ENCODE measurements at places on chromosomes 2 and 18.
A peak's percentile ranks its signal among the peaks of the same experiment; 100 is the strongest.

- DNase-seq: no peak
These were observed 124.0 kb downstream of the GATA6 start for GRCh38 chr18:22293417-22293816.

DNA sequence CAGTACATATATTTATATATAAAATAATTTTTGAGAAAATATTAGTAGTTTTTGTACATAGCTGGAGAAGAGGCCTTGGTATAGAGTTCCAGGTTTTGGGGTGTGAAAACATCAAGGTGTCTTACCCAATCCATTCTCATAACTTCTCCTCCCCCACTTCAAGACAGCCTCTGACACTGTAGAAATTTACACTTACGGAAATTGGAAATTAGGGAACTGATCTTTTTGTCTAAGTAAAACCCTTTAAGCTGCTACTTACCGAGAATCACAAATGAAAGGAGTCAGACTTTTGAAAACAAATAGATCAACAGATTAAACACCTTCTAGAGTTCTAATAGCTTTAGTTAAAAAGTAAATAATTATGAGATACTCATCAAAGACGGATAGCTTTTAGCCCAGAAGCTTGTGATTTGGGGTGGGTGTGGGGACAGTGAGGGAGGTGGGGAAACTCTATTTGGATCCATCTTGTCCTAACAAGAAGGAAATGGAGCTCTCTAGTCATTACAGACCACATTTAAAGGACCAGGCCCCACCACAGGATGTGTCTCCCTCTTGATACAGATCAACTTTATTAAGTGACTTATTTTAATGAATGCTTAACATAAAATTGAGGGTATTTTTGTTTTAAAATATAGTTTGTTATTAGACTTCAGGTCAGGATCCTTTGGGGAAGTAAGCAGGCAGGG is 11.1 kb upstream of the FBXO11 start:
- DNase-seq: no peak

DNA sequence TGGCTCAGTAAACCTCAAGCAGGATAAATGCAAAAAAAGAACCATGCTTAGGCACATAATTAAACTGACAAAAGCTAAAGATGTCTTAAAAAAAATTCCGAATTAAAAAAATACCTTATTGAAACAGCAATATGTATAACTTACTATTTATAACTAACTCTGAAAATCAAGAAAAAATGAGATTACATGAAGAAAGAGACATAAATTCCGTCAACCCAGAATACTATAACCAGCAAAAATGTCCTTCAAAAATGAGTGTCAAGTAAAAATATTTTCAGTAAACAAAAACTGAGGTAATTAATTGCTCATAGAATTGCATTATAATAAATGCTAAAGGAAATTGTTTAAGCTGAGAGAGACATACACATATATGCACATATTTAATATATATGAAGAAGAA is 474.5 kb upstream of the SYT4 start:
- no peak for DNase-seq

DNA sequence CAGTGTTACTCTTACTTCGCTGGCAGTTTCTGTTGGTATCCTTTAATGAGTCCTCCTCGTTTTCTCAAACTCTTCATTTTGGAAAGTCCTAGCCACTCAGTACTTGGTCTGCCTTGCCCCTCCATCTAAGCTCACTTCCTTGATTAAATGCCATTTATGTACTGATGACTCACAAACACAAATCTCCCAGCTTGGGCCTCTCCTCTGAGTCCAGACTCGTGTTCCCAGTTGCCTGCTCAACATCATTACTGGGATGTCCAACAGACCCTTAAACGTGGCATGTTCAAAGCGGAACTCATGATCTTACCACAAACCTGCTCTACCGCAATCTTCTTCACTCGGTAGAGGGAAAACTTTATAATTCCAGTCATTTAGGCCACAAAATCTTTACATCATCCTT is 13.8 kb upstream of the CCDC68 start:
- no peak for DNase-seq

GRCh38 chr18:23668731-23669130 is 6.0 kb upstream of the ANKRD29 start:
- no peak for DNase-seq

DNA sequence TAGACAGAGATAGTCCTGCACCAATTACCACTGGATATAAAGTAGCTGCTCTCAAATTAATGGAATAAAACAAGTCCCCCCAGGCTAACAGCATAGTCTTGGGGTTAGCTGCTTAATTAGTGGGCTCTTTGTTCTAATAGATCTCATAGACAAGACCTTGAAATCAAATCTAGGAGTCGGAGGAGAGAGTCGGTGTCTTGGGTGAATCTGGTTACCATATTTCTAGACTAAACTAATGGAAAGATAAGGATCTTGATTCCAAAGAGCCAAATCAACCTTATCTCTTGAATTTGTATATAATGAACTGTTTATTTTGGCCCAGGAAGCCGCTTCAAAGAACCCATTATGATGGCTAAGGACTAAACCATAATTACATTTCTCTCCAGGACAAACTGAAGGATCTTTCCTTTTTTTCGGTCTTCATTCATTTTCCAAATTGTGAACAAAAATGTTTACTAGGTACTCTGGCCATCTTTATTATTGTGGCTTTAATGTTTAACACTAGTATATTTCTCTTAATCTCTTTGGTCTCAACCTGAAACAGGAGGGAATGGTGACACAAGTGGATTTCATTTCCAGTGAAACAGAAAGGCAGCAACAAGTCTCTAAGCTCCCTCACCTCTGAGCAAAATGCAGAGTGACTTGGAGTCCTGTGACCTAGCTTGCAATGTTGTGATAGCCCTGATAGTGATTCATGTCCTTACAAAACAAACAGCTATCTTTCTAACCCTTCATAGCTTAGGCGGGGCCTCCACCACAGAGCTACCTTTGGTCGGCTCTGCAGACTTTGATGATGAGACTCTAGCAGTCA is 137.9 kb upstream of the PARD3B start:
- DNase-seq: no peak

DNA sequence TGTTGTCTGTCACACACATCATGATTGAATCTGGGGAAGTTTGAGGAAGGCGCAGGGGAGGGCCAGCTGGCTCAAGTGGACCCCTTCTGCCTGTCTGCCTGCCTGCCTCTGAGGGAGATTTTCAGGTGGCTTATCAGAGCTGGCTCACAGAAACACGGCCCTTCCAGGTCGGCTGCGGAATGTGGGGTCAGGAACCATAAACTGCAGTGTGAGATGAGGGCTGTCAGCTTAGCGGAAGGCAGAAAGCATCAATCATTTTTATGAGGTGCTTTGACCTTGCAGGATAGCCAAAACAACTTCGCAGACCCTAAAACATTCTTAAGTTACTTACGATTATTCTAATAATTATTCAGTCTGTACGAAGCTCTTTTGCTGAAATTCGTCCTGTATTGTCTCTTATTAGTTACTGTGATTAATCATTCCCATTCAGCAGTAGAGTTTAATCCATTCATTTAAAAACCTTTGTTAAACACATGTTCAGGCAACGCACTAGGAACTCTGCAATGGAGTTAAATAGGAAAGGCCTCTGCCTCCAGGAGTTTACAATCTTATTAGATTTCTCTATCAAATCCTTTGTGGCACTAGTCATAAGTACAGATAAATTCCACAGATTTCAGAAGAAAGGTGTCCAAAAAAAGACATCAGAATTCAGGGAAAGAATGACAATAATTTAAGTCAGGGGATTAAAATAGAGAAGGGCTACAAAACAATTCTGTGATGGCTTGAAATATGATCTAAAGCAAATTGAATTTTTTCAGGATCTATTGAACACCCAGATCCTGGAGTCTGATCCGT is 371.6 kb downstream of the HRH4 start:
- no peak for DNase-seq

GRCh38 chr2:55049043-55049820 is 1.0 kb downstream of the RTN4 start:
- DNase-seq: peak; percentile 37

DNA sequence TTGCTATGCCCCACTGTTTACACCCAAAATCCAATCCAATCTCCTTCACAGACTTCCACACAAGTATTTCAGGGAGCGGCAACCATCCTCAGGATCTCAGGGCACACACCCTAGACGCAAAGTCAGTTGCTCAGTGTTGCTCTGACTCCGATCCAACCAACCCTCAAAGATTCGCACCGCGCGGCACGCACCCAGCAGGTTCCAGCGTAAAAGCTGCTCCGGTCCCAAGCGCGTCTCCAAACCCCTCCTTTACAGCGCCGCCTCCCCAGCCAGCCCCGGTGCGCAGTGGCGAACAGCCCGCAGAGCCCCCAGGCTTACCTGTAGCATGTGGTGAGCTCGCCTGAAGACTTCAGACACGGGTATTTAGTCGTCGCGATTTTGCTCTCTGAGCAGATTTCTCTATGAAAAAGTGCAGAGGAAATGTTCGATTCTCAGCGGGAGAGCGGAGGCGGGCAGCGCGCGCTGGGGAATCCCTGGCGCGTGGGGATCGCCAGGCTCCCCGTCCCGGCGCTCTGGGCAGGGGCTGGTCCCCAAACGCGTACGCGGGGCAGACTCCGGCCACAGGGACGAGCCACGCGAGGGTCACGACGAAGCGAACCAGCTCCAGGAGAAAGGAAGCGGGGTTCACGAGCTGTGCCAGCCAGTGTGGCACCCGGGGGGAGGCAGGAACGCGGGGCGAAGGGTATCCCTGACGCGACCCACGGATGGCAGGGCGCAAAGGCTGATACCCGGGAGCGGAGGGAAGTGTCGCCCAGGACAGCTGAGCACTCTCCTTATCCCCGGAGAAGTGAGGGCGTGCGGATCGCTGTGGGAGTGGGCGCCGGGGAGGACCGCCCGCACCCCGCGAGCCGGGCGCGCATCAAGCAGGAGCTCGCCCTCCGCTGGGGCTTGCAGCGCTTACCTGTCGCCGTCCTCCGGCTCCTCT is 650 bp downstream of the CCBE1 start:
- DNase-seq: no peak

DNA sequence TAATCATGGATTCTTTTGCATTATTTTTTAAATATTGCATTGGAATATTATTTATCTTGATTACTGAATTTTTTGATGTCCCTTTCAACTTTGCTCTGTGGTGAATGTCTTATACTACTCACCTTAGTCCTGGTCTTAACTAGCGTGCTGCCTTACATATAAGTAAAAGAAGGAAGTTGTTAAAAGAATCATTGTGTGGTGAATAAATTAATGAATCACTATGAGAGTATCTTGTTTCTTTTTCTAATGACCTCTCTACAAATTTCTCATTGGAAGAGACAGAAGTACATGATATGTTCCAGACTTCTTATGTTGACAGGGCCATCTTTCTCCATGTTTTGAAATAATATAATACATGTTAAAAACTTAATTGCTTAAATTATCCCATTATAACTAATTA is 432.6 kb upstream of the MMADHC start:
- DNase-seq: no peak

- DNase-seq: peak; percentile 11
These were observed at the start of gene LAMA3 for GRCh38 chr18:23689031-23689615. TSS of gene LAMA3 (plus strand) at chr18:23689453. CDS start at chr18:23689684, 231 bp downstream.

DNA sequence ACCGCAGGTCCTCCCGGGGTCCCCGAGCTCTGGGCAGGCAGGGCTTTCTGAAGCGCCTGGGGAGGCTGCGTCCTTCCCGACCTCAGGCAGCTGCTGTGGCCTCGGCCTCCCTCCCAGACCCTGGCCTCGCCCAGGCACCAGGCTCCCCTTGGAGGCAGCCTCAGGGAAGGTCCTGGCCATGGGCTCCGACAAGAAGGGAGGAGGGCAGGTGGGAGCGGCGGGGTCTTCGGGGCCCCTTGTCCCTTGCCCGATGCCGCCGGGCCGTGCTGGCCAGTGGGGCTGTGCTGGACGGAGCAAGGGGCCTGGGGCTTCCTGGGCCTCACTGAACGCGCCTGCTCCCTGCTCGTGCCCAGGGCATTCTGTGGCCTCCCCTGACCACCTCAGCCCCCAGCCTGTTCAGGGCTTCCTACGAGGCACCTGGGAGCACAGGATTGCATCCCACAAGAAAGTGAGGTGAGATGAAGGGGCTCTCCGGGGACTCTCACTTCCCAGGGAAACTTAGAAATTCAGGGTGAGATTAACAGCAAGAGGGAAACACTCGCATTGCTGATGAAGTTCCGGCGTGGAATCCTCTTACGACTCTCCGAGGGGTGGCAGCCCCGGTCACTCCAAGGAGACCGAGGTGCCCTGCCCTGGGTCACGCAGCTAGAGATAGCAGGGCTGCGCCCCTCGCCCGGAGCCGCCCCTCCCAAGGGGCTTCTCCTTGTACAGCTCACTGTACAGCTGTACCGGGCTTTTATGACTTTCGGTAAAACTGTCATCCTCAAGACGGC is 778 bp downstream of the MFSD2B start:
- no peak for DNase-seq

DNA sequence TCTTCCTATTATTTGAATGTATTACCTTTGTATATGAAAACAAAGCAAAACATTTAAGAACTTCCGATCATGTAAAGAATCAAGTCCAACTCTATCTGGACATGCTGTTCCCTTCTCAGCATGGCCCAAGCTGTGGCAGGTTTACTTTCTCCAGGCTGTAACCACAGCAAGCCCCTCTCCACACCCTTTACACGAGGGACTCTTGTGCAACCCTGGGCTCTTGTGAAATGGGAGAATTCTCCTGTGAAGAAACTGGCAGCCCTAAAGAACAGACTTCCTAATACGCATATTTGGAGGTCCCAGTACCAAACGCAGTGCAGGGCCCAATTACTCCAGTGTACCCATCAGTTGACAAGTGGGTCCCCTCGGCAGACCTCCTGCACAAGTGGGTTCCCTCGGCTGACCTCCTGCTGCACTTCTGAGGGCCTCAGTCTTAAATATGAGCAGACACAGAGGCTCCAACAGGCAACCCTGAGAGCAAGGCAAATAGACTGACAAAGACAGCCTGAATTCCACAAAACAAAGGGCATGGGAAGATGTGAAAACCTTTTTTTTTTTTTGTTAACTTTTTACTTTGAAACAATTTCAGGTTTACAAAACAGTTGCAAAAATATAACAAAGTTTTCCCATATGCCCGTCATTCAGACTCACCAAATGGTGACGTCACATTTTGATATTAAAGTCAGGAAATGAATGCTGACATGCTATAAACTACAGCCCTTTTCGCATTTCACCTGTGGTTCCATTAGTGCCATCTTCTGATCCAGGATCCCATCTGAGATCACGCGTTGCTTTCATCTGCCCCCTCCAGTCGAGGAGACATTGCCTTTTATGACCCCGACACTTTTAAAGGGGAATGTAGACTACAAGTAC is 78.2 kb downstream of the FBXO15 start:
- no peak for DNase-seq

GRCh38 chr2:9473985-9474360 is 378 bp upstream of the IAH1 start:
- peak; percentile 49 for DNase-seq

GRCh38 chr18:62249478-62250097 is 62.5 kb downstream of the RELCH start:
- DNase-seq: peak; percentile 67

GRCh38 chr18:55605733-55606338 is 17.8 kb upstream of the TCF4 start:
- no peak for DNase-seq

- no peak for DNase-seq
These were observed 66.5 kb downstream of the SEPTIN10 start for GRCh38 chr2:109547280-109547679.

DNA sequence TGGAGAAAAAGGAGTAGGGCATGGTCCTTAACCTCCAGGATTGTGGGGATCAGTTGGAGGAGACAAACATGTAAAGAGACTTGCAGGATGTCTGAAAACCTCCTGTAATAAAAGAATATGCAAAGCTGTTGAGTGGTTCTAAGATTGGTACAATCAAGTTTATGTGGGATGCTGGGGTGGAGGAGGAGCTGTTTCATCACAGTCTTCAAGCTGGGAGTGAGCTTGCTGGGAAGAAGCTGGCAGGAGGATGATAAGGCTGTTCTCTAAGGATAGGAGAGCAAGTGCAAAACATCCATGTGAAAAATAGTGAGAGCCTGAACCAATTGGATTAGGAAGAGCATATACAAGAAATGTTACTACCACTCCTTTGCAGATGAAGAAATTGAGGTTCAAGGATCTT is 161.9 kb upstream of the CRIM1 start:
- DNase-seq: no peak

Measured in naive thymus-derived CD4-positive, alpha-beta T cell (primary cell).